Hematopoietic multipotent progenitor cell treated with erythropoietin and hydrocortisone succinate and interleukin-3 and kit ligand, for 17 days (in vitro differentiated cells): ENCODE measurements at places on chromosomes 4 and X.

GRCh38 chrX:140447150-140447549, 57.7 kb downstream of the SOX3 start:
- no peak for DNase-seq

DNA sequence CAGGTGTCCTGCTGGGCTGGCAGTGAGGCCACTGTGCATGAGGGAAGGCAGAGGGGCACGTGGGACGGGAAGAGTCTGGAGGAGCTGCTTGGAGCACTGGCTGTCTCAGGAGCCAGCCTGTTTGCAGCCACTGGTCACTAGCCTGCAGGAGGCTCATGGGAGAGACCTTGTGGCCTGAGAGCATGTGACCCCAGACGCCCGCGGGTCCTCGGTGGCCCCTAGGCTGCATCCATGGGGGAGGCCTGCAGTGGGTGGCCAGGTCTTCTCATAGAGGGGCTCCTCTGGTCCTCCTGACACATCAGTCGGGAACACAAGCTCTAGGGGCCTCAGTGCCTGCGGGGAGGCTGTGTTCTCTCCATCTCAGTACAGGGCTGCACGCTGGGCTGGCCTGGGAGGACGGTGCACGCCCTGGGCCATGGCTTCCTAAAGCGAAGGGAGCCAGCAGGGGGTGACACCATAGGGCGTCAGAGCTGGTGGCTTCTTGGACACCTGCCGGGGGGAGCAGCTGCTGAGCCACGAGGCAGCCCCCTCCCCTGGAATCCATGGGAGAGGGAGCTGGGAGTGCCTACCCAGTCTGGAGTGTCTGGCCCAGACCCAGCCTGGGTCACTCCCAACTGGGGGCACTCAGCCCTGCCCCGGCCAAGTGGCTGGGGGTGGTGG, 12.3 kb downstream of the NAT8L start:
- DNase-seq, result no peak

- no peak for DNase-seq
These were observed 44.6 kb downstream of the ARHGEF9 start for GRCh38 chrX:63740382-63740781.

- DNase-seq, result no peak
These were observed 65.1 kb downstream of the MAB21L2 start for GRCh38 chr4:150647008-150647407.

DNA sequence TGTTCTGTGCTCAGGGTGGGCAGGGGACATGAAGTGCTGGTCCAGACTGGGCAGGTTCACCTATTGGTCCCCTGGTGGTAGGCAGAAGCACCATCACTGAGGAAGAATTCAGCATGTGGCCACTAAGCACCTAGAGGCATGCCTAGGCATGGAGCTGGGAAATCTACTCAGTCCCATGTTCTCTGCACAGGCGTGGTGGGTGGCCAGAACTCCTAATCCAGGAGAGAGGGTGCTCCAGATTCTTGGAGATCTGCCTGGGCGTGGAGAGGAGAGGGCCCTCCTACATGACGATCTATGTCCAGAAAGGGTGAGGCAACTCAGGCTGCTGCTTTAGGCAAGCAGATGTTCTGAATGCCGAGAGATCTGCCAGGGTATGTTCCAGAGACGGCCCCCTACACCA, 44.6 kb upstream of the MAGEC2 start:
- DNase-seq, result no peak

- no peak for DNase-seq
These were observed 754.4 kb downstream of the NLGN4X start for GRCh38 chrX:5474282-5474681.

GRCh38 chr4:19806865-19807264, 444.8 kb upstream of the SLIT2 start:
- DNase-seq, result no peak

DNA sequence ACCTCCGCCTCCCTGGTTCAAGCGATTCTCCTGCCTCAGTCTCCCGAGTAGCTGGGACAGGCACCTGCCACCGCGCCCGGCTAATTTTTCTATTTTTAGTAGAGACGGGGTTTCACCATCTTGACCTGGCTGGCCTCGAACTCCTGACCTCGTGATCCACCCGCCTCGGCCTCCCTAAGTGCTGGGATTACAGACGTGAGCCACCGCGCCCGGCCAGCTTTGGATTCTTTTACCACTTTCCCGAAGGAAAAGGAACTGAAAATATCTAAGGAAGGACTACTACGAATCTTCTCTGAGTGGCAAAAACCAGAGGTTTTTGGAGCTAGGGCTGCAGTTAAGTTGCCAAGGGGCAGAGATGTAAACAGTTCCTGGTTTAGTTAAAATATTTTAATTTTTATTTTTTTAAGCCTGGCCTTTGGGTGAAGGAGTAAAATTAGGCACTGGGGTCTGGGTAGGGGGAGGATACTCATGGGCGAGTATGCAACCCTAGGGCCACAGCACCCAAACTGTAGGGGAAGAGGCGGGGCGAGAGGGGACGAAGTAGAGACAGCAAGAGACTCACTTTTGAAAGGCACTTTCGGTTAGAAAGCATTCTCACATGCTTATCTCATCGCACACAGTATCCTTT, 525 bp upstream of the CISD2 start:
- no peak for DNase-seq

DNA sequence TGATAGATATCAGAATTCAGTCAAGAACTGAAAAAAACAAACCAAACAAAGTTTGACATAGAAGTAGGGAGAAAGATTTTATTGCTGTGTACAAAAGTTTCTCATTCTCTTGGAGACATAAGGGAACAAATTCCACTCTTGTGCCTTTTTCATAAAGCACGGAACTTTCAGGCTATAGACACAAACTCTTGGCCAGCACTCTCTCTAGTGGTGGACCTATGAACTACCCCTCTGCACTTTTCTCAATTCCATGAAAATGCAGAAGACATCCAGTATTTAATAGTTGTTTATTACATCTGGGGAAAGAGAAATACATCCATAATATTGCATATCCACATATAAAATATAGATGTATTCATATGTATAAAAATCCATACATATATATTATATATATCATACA, 291.6 kb upstream of the HS3ST1 start:
- DNase-seq, result no peak

GRCh38 chr4:3791910-3792542, 25.8 kb downstream of the ADRA2C start:
- DNase-seq, result no peak

GRCh38 chr4:156596706-156597329, 374.8 kb downstream of the PDGFC start:
- DNase-seq, result no peak

GRCh38 chr4:34323549-34324320, 1920.6 kb downstream of the ARAP2 start:
- no peak for DNase-seq

DNA sequence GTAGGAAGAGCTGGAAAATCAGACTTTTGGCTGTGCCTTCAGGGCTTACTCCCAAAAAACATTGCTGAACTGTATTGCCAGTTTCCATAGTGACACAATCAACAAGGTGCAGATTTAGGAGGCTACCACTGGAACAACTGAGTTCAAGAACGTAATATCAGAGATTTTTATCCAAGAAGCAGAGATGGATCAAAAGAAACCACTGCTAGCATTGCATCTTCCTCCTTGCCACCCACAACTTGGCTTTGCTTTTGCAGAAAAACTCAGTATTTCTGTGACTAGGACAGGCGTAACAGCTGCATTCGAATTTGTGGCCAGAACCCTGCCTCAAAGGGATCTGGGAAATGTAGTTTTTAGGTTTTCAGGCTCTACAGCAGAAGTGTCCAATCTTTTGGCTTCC, 27.8 kb upstream of the WDFY3 start:
- no peak for DNase-seq

- no peak for DNase-seq
These were observed 17.3 kb downstream of the LRPAP1 start for GRCh38 chr4:3514806-3515501.

- DNase-seq, result no peak
These were observed 86.4 kb upstream of the DHRSX start for GRCh38 chrX:2587146-2587545.

DNA sequence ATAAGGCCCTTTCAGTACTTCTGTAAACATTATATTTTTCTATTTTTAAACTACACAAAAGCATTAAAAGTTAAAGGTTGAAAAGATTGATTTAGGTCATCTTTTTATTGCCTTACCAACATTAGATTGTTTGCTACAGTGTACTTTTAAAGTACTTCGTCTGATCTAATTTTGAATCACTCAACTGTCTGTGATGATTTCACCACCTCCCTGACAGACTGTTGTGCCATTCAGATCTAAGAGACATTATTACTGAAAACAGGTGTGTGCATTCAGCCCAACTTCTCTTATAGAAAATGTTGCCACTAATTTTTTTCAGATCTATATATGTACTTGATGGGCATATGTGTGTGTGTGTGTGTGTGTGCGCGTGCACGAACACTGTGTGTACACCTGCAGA, 39.3 kb downstream of the GASK1B start:
- no peak for DNase-seq

DNA sequence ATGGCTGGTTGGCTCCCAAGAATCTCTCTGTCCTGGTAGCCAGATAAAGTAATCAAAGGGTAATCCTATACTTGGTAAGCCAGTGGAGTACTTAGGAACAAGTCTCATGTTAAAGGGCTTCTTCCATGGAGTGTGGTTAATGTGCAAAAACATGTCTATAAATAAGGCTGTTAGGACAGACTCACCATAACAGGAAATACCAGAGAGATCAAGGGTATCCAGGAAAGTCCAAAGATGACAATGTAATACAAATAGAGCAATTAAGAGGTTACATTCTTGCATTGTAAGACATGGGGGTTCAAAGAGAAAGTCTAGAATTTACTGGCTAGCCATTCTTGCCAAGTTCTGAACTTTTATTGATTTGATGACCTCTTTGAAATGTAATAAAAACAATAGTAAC, 61.9 kb upstream of the ZCCHC13 start:
- DNase-seq, result no peak

- DNase-seq, result no peak
These were observed 59.0 kb downstream of the AFAP1 start for GRCh38 chr4:7880683-7881082.

DNA sequence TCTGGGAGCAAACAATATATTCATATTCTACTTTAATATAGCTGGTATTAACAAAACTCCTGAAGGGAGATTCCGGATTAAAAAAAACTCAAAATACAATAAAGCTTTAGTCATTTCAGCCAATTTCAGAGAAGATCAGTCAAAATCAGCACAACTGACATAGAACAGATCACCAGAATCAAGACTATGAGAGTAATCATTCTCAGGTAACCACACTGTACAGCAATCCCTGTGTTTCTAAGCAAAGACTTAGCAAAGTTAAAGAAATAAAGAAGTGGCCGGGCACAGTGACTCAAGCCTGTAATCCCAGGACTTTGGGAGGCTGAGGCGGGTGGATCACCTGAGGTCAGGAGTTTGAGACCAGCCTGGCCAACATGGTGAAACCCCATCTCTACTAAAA, 9.1 kb downstream of the DCTD start:
- DNase-seq, result no peak

GRCh38 chr4:26462874-26463273, 27.4 kb downstream of the CCKAR start:
- DNase-seq, result no peak

DNA sequence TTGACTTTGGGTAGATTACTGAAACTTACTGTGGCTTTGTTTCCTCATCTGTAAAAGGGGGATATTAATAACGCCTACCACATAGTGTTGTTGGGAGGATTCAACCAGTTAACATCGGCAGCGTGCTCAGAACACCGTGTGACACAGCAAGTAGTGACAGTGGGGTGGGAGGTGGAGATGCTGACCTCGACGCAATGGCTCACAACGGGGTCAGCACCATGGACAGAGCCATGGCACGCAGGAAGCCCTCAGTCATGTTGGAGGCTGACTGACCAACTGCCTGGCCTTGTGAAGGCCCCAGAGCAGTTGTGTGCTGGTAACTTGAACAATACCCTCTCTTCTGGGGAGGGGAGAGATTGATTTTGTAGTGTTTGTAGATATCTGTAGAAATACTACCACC, 93.2 kb downstream of the WFS1 start:
- no peak for DNase-seq

DNA sequence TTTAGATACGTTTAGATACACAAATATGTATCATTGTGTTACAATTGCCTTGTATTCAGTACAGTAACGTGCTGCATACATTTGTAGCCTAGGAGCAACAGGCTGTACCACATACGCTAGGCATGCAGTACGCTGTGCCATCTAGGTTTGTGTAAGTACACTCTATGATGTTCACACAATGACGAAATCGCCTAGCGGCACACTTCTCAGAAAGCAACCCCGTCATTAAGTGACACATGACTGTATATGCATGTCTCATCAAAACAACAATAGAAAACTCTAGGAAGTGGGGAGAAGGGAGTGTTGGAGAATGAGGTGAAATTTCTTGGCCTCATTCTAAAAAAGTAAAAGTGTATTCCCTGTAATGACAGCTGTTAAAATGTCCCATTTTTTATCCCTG, 32.7 kb downstream of the CCDC149 start:
- no peak for DNase-seq

GRCh38 chr4:108163351-108163750, 5.4 kb downstream of the LEF1 start:
- DNase-seq, result no peak

GRCh38 chr4:822361-823175, 3.4 kb downstream of the CPLX1 start:
- no peak for DNase-seq

DNA sequence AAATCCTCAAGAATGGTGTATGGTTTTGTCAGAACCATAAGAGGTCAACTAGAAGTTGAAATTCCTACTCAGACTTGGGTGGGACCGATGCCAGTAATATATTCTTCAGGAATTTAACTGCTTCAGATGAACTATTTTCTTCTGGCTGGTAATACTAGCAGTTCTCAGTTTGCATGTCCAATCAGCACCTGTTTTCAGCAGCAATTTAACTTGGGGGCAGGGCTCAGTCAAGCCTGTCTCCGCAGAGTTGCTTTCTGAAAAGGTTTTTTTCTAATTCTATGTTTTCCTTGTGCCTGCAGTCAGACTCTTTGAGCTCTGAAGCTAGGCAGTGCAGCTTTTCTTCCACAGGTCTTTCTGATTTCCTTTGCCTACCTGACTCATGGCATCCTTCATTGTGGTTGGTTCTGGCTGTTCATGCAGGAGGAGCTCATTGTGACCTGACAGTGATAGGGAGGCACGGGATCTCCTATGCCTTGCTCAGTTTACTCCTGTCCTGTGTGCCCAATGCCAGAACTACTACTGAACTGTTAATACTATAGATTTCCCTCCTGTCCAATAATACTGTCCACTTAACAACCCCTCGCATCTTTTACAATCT, 17.3 kb upstream of the FMR1 start:
- no peak for DNase-seq

DNA sequence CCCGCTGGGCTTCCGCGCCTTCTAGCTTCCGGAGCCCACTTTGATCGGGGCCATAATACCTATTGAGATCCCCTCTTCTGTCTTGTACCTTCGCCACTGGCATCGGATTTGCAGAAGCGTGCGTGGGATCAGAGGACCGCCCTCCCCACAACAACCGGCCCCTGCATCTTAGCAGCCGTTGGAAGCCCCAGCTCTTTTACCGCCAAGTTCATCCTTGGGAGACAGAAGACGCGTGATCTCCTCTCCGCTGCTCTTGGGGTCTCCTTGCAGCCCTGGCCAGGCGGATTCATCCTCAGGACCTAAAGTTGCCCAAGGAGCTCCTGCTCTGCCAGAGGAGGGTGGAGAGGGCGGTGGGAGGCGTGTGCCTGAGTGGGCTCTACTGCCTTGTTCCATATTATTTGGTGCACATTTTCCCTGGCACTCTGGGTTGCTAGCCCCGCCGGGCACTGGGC, 1.6 kb downstream of the SLIT2 start:
- DNase-seq, result no peak

GRCh38 chr4:41644915-41645295, 103.6 kb downstream of the PHOX2B start:
- DNase-seq, result no peak

- DNase-seq, result no peak
These were observed 8.6 kb downstream of the ATP2B3 start for GRCh38 chrX:153526042-153526441.

GRCh38 chrX:38407126-38407525, 54.7 kb downstream of the OTC start:
- DNase-seq, result no peak
